ENCODE measurements at places on chromosomes 13 and 19.
A peak's percentile ranks its signal among the peaks of the same experiment; 100 is the strongest.

DNA sequence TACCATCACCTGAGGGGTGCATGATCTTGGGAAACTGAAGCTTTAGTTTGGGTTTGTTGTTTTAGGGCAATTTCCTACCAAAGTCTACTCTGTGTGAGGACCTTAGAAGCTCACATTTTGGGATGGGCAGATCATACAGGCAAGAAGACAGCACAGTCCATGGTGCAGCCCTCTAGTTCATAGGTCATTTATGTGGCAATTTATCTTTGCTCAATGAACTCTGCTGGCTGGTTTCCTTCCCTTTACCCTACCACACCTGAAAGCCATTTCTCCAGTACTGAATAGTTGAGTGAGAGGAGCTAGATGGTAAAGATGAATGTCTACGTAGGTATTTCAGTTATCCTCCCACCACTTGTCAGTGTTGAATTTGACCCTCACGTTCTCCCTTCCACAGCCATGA lies 87.5 kb upstream of the KLF12 start:
- DNase-seq: no peak

DNA sequence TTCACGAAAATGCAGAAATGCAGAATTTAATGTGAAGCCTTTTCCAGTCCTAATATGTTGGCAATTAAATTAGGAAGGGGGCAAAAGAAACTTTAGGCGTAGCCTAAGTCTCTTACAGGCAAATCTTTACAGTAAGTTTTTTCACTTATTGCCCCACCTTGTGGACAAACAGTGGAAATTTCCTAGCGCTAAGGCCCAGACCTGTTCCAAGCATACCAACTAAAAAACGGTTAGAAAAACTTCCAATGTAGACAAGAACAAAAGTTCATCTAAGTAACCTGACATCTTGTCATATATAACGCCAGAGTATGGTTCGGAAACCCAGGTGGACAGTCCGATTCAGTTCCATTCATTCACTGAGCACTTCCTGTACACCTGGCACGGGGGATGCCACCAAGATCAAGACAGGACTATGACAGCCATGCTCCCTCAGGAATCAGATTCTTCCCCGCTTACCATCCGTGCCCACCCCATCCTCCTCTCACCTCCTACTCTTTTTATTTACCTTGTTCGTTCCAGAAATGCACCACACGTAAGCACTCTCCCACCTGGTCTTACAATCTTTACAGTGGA lies 4.9 kb downstream of the ZAR1L start:
- peak; percentile 59 for DNase-seq

DNA sequence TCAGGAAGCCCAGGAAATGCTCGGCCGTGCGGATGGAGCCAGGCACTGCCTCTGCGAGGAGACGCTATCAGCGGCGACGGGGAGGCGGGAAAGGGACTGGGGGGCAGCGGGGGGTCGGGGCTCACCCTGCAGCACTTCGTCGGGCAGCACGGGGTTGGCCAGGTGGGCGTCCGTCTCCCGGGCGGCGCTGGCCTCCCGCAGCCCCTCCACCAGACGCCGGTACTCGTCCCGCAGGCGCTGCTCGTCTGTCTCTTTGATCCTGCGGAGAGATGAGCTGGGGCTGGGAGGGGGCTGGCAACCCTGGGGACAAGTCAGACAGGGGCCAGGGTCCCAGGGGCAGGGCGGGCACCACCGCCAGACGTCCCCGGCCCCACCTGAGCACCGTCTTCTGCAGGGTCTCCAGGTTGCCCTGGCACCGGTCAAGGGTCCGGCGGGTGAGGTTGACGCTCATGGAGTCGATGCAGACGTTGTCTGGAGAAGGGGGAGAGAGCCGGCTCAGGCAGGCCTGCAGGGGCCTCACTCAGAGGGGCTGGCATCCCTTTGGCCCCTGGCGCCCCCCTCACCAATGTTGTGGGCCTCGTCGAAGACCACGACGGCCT lies 6.4 kb downstream of the ERCC2 start:
- no peak for DNase-seq

- DNase-seq: peak; percentile 40
Observed at GRCh38 chr19:12676384-12676792, 5.3 kb downstream of the DHPS start.

DNA sequence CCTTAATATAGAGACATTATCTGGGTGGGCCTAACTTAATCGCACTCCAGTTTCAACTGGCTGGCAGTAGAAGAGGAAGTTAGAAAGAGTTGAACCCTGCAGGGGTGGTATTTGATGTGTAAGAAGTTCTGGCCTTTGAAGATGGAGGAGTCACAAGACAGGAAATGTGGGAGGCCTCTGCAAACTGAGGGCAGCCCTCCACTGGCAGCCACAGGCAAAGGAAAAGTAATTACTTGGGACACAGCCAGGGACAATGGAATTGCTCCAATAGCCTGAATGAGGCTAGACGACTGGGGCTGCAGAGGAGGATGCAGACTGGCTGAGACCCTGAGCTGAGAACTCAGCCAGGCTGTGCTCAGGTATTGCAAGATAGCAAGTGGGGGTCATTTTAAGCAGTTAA lies 703.3 kb upstream of the ARGLU1 start:
- no peak for DNase-seq

- no peak for DNase-seq
Observed at GRCh38 chr19:35466259-35466658, 18.2 kb downstream of the FFAR2 start.

- DNase-seq: no peak
Observed at GRCh38 chr19:49687566-49688316, 1.7 kb upstream of the ADM5 start.

DNA sequence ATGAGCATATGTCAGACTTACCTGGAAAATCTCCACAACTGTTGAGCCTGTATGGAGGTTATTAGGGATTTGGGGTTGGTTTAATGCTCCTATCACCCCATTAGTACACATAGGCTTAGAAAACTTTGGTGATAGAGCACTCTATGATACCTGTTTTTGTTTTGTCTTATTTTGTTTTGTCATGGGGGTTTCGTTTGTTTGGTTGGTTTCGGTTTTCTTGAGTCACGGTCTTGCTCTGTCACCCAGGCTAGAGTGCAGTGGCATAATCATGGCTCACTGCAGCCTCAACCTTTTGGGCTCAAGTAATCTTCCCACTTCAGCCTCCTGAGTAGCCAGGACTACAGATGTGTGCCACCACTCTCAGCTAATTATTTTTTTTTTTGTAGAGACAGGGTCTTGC lies 70.0 kb downstream of the MZT1 start:
- DNase-seq: no peak

GRCh38 chr13:51967482-51968446 lies 43.5 kb downstream of the ATP7B start:
- no peak for DNase-seq

DNA sequence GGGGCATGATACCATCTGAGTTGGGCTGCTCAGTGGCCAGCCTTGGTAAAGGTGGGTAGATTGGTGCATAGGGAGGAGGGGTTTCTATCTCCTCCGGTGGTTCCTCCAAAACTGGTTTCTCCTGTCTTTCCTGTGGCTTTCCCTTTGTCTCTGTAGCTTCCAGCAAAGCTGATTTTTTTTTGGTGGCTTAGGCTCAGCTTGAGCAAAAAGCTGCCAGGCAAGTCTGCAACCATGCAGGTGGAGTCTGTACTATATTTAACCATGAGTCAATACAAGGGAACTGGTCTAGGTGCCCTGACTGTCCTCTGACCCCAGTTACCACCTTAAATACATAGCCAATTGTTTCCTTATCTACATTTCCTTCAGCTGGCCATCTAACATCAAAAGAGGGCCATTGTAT lies 64.0 kb upstream of the ZNF681 start:
- no peak for DNase-seq

DNA sequence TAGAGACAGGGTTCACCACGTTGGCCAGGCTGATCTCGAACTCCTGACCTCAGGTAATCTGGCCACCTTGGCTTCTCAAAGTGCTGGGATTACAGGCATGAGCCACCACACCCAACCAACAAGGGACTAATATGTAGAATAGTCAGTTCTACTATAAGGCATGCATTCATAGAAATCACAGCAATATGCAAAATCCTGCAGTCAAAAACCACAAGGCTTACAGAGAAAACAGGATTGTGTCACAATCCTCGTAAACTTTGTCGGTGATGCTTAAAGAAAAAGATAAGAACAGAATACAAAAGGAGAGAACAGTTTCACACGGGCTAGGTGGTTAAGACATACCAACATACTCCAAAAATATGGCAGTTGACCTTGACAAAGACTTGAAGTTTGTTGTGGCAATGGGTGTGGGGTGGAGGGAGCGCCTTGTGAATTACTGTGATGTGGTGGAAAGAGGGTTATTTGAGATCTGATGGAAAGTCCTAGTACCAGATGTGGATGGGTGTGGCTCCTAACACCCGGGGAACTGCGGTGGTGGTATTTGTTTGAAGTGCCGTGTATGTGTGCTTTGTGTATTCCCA lies 12.4 kb downstream of the NOSIP start:
- no peak for DNase-seq

DNA sequence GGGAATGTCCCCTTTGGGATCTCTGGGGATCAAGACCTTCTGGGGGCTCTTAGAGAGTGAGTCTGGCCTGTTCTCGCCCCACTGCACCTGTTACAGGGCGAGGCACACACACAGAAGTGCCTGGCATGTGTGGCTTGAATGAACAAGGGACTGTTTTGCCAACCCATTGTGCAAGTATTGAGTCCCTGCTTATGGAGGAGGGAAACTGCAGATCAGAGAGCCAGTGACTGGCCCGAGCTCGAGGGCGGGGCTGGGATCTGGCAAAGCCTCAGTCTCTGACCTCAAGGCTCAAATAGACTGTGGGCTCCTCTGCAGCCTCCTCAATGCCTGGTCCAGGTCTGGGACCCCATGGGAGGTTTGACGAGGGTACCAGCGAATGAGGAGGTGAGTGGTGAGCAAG lies 5.5 kb downstream of the RAVER1 start:
- DNase-seq: no peak
